ENCODE measurements at places on chromosomes 16 and 17. TPM values are rescaled to one million over a fixed set of nuclear protein-coding genes. Genes with fewer than 3 reads are reported as not detected.

The CACNG1 gene
- not detected for total RNA-seq

The RAB26 gene
- 9.5 TPM for total RNA-seq

The CHST6 gene
- total RNA-seq, result not detected

The ITGB4 gene
- 3.9 TPM for total RNA-seq

DNA sequence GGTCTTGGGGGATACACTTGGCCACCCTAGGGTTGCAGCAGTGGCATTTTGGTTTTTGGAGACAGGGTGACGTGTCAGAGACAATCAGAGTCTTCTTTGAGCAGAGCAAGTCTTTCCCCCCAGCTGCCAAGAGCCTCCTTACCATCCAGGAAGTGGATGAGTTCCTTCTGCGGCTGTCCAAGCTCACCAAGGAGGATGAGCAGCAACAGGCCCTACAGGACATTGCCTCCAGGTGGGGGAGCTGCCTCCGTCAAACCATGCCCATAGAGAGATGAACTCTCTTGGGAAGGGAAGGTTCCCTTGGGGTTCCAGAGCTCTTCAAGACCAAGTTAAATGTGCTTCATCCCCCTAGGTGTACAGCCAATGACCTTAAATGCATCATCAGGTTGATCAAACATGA, 11.3 kb downstream of the LIG3 start:
- no peak for DNase-seq

GRCh38 chr16:4944333-4945281, 7.7 kb upstream of the PPL start:
- DNase-seq, result no peak

DNA sequence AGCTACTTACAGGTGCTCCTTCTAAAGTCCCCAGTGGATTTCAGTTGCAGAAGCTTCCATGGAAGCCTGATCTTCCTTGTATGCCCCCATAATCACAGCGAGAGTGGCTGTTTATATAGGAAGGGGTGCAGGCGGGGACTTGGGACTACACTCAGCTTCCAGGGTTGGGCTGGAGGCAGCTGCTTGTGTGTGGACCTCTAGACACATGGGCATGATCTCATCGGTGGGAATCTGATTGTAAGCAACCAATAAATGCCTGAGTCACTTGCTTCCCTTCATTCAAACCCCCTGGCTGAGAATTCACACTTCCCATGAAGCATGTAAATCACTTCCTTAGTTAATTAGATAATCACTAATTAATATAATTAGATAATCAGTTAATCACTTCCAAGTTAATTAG, 1.0 kb upstream of the KRT20 start:
- DNase-seq, result no peak
